ENCODE measurements at places on chromosomes 4 and X.

- no peak for DNase-seq
These were observed 166.8 kb upstream of the HCCS start for GRCh38 chrX:10944136-10944885.

DNA sequence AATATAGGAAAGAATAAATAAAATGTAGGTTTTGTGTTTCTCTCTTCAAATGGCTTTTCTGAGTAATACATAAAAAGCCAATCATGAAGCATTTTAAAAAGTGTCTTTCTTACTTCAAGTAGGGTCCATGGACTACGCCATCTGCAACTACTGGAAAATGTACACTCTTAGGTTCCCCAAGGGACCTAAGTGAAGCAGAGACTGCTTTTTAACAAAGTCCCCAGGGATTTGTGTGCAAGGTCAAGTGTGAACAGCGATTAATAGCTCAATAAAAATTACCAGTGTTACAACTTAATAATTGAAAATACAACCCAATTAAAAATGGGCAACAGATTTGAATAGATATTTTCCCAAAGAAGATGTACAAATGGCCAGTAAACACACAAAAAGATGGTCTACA, 84.9 kb downstream of the ARHGAP6 start:
- no peak for DNase-seq

DNA sequence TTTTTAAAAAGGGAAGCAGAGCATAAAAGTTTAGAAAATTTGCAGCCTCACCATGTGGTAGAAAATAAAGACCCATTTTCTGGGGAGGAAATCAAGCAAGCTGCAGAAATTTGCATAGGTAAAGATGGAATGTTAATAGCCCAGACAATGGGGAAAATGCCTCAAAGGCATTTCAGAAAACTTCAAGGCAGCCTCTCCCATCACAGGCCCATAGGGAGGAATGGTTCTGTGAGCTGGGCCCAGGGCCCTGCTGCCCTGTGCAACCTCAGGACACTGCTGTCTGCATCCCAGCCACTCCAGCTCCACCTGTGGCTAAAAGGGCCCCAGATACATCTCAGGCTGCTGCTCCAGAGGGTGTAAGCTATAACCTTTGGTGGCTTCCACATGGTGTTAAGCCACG, 137.9 kb downstream of the INPP4B start:
- DNase-seq, result no peak

- no peak for DNase-seq
These were observed 63.4 kb upstream of the ENPEP start for GRCh38 chr4:110412354-110413065.

DNA sequence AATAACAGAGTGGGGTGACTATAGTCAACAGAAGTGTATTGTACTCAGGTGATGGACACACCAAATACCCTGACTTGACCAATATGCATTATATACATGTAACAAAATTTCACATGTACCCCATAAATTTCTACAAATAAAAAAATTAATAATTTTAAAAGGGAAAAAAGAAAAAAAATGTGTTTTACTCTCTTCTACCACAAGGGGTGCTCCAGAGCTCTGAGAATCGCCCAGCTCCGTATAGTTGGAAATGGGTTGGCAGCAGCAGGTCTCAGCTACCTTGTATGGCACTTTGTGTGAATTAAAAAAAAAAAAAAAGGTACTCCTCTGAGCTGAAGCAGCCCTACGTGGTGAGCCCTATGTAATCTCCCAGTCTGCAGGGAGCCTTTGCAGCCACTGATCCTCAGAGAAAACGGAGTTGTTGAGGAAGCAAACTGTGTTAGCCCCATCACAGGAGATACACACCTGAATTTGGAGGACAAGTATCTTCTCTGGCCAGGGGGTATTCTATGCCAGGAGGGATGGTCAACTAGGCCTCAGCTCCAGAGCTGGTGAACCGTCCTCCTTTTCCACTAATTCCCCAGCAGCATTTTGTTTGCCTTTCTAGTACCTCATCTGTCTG, 17.2 kb upstream of the POLA1 start:
- DNase-seq, result peak; percentile 18

- DNase-seq, result no peak
These were observed 1133.8 kb downstream of the TECRL start for GRCh38 chr4:63275491-63275890.

DNA sequence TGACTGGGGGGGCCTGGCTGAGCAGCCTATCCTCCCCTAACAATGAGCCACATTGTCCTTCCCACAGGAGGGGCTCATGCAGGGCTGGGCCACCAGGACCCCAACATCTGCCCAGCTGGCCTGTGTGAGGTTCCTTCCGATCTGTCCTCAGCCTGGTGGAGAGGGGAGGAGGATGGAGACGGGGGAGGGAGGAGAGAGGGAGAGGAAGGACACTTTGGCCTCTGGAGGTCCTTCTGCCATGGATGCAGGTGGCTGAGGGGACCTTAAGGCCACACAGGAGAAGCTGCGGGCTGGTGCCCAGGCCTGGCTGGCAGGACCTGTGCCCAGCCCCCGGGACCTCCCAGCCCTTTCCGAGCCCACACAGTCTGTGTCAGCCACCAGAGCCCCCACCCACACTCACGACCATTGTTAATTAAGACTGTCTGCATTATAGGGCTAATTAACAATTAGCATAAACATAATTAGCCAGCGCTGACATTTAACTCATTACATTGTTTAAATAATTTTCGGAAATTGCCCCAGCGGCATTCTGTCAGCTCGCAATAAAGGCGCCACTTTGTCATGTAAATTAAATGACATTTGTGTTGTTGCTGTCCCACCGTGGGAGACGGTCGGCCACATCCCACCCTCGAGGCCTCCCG, 53.0 kb upstream of the NKX1-1 start:
- DNase-seq, result no peak

GRCh38 chr4:176949029-176949428, 156.3 kb upstream of the VEGFC start:
- no peak for DNase-seq

DNA sequence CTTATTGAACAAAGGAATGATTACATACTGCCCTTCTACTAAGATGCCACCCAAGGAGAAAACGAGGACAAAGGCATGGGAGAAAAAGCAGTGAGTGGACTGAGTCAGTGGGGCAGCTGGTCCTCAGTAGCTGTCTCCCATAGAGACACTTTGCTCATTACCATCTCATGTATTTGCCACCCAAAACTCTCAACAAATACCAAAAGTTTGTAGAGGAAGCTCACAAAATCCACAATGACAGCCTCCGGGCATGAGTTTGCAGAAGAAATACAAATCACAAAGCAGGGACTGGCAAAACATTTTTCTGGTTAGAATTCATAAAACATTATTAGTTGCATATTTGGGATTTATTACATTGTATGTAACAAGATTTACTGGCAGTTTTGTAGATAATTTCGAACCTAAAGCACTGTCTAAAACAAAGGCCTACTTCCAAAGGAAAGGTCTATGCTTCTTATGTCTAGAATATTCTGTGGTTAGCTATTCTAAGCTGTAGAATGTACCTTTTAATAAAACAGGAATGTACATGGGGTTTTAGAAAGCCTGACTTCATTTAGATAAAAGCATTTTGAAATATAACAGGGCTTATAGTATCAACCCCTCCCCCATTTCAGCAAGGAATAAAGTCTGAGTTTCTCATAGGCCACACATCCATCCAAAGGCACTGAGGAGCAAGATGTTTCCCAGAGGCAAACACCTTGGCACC, 17.7 kb downstream of the PCDH18 start:
- no peak for DNase-seq

- DNase-seq, result no peak
These were observed 17.0 kb downstream of the SLC9B1 start for GRCh38 chr4:103002551-103002950.

GRCh38 chr4:48360285-48361011, 19.1 kb downstream of the SLAIN2 start:
- DNase-seq, result peak; percentile 59

- DNase-seq, result no peak
These were observed 29.1 kb downstream of the RASGEF1B start for GRCh38 chr4:81442484-81443085.

DNA sequence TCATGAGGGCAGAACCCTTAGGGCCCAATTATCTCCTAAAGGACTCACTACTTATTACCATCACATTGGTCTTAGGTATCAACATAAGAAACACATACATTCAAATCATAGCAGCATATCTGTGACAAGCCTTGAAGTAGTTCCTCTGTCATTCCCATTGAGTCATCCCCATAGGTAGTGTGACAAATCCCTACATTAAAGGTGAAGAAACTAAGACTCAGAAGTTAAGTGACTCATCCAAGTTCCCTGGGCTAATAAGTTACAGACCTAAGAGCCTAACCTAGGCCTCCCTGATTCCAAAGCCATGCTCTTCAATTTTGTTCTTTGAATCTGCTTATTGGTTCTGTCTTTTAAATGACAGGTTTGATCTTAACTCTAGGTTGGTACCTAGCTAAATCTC, 58.2 kb downstream of the CD38 start:
- peak; percentile 89 for DNase-seq

DNA sequence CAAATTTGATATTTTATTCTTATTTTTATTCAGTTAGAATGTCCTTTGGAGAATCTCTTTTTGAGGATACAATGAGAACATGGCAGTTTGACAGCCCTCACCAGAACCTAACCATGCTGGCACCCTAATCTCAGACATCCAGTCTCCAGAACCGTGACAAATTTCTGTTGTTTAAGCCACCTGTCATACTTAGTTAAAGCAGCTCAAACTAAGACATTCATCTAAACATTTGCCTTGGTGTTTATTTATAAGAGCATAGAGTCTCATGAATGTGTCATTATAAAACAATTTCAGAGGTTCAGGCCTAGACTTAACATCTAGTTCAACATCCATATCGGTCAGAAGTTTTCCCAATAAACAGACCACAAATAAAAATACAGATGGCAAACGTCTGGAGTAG, 125.1 kb upstream of the FUNDC1 start:
- no peak for DNase-seq

DNA sequence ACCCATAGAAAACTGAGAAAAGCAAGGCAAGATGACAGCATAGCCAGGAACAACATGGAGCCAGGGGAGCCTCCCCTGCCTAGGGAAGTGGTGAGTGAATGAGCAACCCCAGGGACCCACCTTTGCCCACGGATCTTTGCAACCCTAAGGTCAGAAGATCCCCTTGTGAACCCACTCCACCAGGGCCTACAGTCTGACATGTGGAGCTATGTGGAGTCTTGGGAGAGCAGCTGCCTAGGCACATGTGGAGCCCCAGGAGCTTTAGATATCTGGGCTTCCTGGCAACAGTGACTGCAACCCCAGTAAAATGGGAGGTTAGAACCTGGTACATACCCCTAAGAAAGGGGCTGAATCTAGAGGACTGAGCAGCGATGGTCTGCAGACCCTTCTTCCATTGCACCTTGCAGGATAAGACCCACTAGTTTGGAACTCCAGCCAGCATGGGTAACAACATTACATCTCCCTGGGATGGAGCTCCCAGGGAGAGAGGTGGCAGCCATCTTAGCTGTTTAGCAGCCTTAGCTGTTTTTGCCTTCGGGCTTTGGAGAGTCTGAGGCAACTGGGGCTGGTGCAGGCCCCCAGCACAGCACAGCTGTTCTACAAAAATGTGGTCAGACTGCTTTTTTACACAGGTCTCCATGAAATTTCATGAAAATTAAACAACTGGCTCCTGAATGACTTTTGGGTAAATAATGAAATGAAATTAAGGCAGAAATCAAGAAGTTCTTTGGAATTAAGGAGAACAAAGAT, 104.7 kb upstream of the TRIM2 start:
- no peak for DNase-seq

GRCh38 chr4:82380344-82380743, 6.6 kb upstream of the HNRNPD start:
- peak; percentile 79 for DNase-seq

DNA sequence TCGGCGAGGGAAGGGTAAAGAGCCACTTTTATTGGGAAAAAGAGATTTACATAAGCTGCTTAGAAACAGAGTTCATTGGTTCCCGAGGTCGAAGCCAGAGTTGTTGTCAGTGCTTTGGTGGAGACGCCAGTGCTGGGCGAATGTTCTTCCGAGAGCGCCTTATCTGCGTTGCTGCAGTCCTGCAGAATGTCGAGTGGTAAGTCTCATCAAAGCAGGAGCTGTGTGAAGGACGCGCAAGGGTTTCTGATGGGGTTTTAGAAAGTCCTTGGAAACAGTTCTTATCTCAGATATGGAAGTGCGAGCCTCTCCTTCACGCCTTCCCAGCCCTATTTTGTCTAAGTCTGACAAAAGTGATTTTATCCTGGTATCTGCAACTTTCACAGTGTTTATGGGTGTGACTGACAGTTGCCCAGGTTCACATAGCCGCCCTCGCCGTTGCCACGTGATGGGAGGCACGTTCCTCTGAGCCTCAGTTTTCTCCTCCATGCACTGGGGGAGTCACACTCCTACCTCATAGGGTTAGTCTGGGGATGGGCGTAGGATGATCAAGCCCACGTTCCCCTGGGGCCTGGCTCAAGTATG, 47.3 kb upstream of the NSG1 start:
- DNase-seq, result no peak

DNA sequence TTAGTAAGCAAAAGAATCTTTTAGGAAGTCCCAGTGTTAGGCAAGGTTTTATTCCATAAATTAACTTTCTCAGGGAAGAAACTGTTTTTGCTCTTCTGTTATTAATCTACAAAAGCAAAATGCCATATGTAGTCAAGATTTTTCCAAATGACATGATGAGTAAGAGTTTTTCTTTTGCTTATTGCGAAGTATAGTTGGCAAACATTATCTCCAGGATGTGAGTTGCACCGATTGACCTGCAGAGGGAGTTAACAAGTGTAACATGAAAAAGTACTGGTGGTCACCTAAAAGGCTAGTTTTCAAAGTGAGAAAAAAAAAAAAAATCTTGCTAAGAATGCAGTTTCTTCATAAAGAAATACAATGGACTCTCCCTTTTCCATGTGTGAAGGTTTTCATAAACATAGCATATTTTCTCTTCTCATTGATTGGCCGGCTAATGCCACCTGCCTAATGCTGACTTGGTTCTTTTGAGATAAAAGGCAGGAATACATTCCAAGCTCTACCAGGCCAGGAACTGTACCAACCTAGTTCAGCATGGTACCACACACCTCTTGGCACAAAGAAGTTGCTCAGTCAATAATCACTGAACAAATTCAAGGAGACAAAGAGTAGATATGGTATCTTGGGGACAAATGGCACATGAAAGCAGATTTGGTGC, 100.2 kb downstream of the LNX1 start:
- DNase-seq, result peak; percentile 52

DNA sequence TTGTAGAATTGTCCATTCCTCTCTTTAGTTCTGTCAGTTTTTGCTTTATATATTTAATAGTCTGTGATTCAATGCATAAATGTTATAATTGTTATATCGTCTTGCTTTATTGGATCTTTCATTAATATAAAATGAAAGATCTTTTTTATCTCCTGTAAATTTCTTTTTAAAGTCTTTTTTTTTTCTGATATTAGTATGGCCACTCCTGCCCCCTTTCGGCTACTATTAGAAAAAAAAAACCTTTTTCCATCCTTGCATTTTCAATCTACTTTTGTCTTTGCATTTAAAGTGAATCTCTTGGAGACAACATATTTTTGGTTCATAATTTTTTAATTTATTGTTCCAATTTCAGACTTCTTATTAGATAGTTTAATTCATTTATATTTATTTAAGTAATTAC, 677.4 kb upstream of the NDST4 start:
- no peak for DNase-seq

- peak; percentile 92 for DNase-seq
These were observed 76.7 kb downstream of the FHIP1A start for GRCh38 chr4:151485541-151486131.

Data from kidney tubule cell (primary cell).